Islet precursor cell (in vitro differentiated cells): ENCODE measurements at places on chromosomes 7 and 10.

DNA sequence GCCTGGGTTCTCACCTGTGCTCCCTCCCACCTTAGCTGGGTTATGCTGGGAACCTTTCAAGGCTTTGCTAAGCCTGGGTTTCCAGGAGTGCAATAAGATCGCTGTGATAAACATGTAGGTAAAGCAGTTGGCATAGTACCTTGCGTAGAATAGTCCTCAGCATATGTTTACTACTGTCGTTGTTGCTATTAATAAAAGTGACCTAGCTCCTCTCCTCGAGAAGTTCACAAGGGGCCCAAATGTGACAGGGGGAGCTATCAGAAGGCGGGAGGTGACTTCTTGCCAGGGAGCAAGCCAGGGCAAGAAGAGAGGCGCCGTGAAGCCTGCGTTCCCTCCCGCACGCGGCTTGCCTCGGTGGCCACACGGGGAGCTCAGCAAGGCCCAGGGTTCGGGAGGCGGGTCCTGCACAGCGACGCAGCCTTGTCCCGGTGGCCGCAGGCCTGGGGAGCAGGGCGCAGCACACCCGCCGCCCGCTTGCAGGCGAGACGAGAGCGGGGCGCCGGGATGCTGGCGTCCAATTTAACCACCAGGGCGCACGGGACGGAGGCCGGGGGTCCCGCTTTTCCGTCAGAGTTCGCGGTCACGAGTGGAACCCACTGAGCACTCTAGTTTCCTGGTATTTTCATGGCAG is 106.2 kb downstream of the SNX10 start:
- DNase-seq, result peak; percentile 74

GRCh38 chr7:147298611-147299043 is 1182.0 kb downstream of the CNTNAP2 start:
- no peak for DNase-seq

DNA sequence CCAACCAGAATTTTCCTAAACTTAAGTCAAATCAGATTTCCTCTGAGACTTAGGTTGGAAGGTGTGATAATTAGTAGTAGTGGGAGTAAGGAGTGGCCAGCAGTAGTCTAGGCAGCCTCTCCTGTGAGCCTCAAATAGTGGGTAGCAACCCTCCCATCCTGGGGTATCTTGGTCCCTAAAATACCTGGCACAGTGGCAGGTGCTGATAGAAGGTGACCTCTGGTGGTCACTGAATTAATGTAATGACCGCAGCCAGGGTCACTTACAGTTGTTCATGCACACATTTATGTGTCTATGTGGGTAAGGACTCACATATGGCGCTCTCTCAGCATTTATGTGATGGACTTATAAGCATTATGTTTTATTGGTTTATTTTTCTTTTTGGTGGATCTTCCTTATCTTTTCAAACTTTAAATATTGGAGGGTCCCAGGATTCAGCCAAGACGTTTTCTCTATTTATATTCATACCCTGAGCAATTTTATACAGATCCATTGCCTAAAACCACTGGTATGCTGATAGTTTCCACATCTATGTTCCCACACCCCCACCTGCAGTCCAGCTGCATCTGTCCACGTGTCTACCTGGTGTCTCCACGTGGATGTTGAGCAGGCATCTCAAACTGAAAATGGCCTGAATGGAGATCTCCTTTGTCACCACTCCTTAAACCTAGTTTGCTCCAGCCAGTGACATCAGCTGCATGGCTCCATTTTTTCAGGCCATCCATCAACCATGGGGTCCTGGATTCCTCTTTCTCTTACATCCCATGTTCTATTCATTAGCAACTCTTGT is 18.3 kb downstream of the BMPER start:
- no peak for DNase-seq

DNA sequence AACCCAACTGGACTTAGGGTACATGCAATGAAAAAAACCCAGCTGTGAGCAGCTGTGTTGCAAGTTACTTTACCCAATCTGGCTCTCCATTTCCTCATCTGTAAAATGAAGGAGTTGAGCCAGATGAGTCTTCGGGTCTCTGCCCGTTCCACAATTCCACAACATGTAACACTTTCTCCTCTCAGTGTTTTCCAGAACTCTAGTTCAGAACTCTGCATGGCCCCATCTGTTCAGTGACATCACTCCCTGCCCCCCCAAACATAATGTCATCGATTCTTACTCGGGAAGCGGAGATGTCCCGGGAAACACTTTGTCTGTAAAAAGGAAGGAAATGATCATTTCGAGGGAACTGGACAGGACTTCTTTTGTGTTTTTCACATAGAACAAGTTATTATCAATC is 2.5 kb downstream of the SH3PXD2A start:
- DNase-seq, result no peak

- DNase-seq, result no peak
These were observed 4.8 kb downstream of the AKAP9 start for GRCh38 chr7:91945476-91945875.

GRCh38 chr7:116548506-116548905 is 23.7 kb downstream of the CAV1 start:
- DNase-seq, result no peak

DNA sequence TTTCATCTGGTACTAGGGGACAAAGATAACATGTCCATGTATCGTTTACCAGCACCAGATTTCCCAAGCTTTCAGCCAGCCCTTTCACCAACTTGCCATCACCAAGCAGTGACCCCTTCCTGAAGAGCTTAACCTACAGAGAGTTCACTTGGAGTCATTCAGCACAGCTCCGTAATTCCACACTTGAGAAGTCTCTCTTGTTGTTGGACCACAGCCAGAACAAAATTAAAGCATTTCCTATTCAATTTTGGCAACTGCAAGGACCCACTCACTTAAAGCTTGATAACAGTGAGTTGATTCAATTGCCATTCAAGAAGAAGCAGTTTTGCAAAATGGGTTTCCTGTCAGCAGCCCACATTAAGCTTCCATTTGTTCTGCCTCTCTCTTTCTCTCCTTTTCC is 88.5 kb upstream of the LRRTM3 start:
- no peak for DNase-seq

DNA sequence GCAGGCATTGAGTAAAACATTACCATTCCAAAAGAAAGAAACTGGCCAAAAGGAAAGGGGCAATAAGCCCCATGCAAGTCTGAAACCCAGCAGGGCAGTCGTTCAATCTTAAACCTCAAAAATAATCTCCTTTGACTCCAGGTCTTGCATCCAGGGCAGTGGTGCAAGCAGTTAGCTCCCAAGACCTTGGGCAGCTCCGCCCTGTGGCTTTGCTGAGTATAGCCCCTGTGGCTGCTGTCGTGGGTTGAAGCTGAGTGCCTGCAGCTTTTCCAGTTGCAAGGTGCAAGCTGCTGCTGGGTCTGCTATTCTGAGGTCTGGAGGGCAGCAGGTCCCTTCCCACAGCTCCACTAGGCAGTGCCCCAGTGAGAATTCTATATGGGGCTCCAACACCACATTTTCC is 580.1 kb upstream of the AUTS2 start:
- peak; percentile 64 for DNase-seq

- peak; percentile 90 for DNase-seq
These were observed at the start of gene VSIR for GRCh38 chr10:71773221-71773971. Gene VSIR, minus strand, starts transcription at chr10:71773520. Its CDS starts 81 bp downstream, at chr10:71773439.

DNA sequence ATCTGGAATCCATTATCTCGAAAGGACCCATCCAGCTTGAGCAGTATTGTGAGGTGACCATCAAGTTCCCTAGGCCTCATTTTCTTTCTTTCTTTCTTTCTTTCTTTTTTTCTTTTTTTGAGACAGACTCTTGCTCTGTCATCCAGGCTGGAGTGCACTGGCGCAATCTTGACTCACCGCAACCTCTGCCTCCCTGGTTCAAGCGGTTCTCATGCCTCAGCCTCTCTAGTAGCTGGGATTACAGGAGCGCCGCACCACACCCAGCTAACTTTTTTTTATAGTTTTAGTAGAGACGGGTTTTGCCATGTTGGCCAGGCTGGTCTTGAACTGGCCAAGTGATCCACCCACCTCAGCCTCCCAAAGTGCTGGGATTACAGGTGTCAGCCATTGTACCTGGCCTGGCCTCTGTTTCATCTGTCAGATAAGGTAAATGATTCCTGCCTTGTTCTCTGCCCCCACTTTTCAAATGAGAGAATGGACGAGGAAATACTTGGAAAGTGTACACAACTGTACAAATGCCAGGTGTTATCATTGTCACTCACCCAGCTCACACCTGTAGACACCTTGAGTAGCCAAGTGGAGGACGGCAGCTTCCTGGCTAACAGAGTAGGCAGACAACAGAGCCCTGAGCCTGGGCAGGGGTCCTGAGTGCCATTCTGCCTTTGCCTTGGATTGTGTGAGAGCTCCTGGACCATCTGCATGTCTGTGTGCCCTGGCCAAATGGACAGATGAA is 54.1 kb downstream of the HK1 start:
- DNase-seq, result no peak

DNA sequence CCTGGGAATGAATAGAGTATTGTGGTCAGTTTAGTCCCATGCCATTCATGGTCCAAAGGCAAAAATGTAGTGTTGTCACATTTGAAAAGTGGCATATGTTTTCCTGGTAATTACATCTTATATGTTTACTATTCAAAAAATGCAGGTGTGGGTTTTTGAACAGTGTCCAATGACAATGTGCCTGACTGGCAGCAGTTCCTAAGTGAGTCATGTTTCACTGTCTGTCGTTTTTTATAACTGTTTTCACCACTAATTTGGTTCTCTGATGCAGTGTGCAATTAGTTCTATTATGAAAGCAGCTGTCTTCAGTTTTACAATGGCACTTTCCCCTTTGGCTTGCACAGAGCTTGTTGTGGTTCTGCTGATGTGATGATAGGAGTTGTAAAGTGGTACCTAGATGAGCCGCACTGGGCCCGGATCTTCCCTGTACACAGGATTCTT is 162.3 kb downstream of the SEM1 start:
- DNase-seq, result peak; percentile 79

- DNase-seq, result peak; percentile 44
These were observed 58.2 kb upstream of the CAMK2B start for GRCh38 chr7:44383566-44383965.

DNA sequence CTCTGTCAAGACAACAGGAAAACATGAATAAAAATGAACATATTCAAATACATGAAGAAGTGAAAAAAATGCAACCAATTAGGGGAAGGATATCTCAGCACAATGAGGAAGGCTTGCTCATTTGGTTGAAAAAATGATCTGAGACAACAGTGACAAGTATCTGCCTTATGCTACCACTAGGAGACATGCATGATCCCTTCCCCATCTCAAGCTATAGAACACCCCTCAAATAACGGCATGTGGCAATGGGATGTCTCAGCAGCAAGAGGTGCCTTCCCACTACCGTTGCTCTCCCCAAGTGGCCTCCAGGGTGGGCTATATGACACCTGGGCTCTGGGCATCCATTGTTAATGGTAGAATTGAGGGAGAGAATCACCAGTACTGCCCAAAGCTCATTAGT is 98.1 kb upstream of the RSU1 start:
- DNase-seq, result no peak

- no peak for DNase-seq
These were observed 114.9 kb upstream of the RHEB start for GRCh38 chr7:151634643-151635042.

DNA sequence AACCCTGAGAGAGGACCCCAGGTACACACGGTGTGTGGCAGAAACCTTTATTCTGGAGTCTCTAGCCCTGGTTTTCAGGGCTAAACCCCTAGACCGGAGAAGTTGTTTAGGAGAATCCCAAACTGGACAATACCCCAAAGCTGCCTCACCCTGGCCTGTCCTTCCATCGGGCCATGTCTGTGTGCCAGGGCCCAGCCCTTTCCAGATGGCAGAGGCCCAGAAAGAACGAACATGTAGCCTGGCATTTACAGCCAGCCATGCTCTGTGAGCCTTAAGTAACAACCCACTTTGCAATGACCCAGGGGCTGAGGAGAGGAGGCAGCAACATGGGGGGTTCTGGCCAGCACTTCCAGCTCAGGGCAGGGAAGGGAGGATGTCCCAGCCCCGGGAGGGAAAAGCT is 142.1 kb downstream of the NEURL1 start:
- no peak for DNase-seq

- DNase-seq, result no peak
These were observed 144.3 kb upstream of the DGKB start for GRCh38 chr7:15046861-15047260.

DNA sequence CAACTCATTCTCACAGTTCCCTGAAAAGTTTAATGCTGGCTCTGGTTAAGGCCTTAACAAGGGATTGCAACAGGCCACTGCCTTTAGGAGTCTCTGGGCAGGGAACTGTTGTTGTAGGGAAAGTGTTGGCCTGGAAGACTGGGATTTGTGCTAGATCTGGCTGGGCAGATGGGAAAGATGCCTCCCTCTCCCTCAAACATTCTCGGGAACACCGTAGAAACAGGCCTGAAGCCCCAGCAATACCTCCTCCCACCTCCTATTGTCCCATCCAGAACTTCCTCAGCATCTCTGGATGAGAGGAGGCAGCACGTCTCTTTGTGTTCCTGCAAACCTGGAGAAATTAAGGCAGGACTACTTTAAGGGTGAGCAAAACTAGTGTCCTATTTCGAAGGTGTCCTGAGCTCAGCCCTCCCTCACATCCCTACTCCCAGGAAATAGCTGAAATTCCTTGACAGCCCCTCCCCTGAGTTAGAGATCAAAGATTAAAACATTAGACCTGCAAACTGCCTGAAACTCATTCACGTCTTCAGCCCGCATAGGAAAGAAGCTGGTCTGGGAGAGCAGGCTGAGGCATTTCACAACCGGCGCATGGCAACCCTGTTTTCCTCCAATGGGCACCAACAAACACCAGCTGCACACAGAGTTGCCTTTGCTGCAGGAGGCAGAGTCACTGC is 10.9 kb upstream of the MAP3K8 start:
- DNase-seq, result peak; percentile 94

GRCh38 chr7:36775061-36775620 is 50.8 kb upstream of the AOAH start:
- DNase-seq, result peak; percentile 28

- peak; percentile 98 for DNase-seq
These were observed 9.3 kb downstream of the NOD1 start for GRCh38 chr7:30469303-30469702.

DNA sequence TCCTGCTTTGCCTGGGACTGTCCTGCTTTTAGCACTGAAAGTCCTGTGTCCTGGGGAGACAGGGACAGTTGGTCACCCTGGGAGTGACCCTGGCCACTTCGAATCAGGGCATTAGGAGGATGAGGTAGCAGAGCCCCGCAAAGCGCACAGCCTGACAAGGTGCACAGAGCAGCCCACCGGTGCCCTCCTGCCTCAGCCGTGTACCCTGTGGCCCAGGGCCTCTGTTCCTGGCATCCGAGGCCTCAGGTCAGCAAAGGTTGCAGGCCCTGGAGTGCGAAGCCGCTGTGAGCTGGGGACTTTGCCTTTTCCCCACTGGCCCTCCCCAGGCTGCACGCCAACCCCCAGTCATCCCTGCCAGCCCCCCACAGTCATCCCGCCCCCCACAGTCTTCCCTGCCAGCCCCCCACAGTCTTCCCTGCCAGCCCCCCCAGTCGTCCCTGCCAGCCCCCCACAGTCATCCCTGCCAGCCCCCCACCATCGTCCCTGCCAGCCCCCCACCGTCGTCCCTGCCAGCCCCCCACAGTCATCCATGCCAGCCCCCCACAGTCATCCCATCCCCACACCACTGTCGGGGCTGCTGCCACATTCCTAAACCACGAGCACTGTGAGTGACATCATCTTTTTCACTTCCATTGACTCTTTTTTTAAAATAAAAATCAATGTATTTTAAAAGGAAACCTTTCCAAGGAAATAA is 91.8 kb downstream of the RGS10 start:
- DNase-seq, result no peak
